HFFc6 (cell line): ENCODE measurements at places on chromosomes 6 and 20.

GRCh38 chr6:26594131-26594498, 2.6 kb upstream of the ABT1 start:
- DNase-seq, result no peak

GRCh38 chr20:22757424-22758183, 173.2 kb upstream of the FOXA2 start:
- DNase-seq, result no peak

DNA sequence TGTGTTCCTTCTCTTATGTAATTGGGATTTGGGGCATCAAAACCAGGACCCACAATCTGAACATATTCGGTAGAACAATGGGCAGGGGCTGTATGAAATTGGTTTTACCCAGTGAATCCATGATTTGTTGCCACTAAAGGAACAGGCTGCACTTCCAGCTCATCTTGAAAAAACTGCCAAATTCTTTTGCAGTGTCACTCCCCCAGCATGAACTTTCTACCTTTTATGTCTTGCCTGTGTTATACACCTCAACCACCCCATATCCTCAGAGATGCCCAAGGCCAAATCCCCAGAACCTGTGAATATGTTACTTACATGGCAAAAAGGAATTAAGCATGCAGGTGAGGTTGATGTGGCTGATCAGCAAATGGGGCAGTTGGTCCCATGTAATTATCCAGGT, 280.2 kb upstream of the ECI2 start:
- DNase-seq, result no peak

DNA sequence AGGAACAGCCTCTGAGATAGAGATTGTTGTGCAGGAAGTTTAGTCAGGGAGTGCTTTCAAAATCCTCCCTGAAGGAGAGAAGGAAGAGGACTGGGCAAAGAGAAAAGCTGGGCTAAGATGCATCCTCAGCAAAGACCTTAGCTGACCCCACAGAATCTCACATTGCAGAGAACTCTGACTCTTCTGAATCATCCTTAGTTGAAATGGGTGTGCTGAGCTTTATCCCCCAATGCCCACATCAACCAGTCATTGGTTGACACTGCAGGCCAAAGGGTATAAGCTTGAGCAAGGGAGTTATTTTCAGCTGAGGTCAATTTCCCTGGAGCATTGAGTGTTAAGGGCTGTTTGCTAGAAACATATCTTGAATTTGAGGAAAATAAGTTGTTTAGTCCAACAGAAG, 732.2 kb downstream of the CBLN4 start:
- DNase-seq, result no peak

DNA sequence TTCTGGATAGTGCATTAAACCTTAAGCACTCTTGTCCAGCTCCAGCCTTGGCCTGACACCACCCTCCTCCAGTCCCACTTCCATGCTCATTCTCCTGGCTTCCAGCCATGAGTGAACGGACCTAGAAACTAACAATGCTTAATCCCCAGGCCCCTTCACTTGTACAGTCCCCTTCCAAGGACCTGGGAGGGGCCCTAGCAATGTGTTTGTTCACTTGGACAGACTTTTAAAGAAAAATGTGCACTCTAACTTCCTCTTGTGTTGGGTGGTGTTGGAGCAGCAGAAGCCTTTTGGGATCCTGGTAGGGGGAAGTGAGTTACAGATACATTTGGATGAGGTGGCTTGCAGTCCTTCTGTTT, 48.9 kb upstream of the CCN6 start:
- DNase-seq, result no peak

DNA sequence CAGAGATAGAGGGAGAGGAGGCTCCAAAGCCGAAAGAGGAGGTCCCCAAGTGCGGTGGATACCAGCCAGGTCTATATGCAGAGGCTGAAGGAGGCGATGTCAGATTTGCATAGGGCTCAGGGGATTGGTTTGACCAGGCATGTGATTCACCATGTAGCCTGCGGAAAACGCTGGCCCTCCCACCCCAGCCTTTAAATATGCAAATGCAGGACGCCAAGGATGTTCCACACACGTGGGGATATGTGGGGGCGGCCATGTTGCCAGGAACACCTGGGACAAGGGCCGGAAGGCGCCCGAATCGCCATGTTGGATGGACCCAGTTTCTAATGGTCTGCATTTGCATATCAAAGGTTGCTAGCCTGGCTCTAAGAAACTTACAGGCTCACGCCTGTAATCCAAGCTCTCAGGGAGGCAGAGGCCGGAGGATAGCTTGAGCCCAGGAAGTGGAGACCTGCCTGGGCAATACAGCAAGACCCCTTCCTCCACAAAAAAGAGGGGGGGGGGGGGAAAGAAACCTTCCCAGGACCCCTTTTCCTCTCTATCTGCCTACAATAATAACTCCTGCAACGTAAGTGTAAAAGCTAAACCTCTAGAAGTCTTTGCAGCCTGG, 110.5 kb downstream of the TULP4 start:
- DNase-seq, result no peak
